ENCODE measurements at places on chromosomes 1 and 21.

DNA sequence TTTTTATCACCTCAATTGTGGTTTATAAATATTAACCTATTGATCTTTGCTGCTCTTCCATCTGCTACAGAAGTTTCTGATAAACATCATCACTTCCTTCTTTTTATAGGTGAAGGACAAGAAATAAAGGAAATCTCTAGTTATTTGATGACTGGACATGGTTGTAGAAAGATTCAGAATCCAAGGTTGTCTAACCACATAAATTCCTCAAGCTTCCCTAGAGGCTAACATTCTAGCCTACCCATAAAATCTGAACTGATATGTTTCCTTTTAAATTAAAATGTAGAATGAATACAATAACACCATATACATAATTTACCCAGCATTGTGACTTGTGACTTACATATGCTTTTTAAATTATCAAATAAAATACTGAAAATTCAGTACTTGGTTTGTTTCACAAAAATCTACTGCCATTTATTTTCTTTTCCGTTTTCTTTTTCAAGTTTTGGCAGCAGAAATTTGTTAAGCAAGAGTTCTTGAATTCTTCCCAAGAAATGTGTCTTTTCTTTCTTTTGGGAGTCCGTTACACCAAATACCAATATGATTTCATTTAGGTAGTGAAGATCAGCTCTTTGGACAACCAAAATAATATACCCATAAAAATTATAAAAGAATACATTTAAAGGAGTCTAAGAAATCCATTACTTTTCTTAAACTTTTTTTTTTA, 513.2 kb upstream of the ADGRL2 start:
- no peak for DNase-seq

DNA sequence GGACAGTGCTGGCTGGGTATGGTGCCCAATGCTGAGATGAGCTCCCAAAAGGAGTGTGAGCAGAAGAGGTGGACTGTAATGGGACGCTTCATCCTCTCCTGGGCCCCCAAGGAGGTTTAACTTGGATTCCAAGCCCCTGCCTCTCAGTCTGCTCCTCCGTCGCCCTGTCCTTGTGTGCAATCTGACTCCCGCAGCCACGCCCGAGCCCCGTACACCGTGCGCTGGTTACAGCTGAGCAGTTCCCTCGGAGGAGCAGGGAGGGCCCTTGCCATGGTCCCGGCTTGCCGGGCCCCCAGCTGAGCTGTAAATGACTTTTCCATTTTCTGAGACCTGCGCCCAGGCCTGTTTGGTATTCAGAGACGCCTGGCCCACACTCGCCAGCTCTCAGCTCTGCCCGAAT, 53.7 kb downstream of the PAX7 start:
- no peak for DNase-seq

- DNase-seq = no peak
Measured at GRCh38 chr1:243495442-243496186, 239.8 kb downstream of the SDCCAG8 start.

- no peak for DNase-seq
Measured at GRCh38 chr1:215118081-215118480, 35.5 kb downstream of the KCNK2 start.

GRCh38 chr1:204314893-204315658, 44.7 kb downstream of the PLEKHA6 start:
- no peak for DNase-seq

DNA sequence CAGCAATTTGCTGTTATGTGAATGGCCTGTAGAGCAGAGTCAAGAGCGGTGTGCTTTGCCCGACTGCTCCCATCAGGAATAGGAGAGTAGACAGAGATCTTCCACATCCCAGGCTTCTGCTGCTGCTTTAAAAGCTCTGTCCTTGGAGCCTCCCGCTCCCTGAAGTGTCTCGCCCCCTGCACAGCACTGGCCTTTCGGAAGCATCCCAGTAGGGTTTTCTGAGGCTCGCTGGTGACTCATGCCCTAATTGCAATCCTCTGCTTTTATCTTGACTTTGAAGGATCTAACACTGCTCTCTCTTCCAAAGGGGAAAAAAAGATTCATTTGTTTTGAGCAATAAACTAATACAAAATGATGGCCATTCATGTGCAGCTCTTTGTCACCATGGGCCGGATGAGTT, 13.3 kb upstream of the CD101 start:
- DNase-seq = no peak

DNA sequence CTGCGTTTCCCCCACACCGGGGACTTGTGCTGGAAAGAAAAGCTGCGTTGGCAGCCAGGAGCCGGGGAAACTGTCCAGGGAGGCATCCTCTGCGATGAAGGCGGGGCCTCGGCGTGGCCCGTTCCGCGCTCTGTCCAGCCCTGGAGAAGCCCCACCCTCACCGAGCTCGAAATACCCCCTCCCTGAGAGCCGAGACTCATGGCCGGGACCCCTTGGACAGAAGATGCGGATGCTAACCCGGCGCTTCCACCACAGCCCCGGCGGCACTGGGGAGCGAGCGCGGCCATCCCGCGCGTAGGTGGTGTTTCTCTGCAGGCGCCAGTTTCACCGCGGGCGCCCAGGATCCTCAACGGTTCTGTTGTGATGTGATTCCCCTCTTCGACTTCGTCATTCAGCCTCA, 31.6 kb downstream of the PDE9A start:
- no peak for DNase-seq

GRCh38 chr21:44487831-44488230, 32.5 kb downstream of the LRRC3 start:
- DNase-seq = no peak

DNA sequence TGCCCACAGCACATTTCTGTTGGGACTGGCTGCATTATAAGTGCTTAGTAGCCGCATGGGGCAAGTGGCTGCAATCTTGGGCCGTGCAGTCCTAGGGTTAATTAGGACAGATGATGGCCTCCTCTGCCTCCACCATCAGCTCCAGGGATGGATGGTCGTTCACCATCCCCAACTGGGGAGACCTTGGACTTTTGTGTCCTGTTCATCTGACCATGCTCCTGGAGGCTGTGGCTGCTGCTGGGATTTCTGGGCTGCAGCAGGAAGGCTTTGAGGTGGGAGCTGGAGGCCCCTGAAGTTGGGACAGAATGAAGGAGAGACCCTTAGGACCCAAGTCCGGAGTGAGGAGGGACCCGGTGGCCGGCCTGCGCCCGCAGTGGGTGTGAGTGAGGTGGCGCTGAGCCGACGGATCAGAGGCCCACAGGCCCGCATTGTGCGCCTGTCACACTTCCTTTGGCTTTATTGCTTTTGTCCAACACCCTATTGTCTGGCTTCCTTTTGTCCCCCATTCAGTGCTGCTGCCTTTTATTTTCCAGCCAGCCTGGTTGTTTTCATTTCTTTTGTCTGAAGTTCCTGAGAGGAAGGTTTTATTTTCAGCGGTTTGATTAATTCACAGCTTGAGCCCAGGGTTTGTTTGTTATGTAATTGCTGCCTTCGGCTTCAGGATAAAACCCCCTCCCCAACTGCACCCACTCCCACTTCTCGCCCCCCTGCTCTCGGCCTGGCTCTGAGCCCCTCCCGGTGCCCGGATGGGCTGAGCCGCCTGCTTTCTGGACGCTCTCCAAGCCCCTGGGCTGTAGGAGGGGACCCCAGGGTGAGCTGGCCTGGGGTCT, 35.6 kb downstream of the SOX13 start:
- no peak for DNase-seq

DNA sequence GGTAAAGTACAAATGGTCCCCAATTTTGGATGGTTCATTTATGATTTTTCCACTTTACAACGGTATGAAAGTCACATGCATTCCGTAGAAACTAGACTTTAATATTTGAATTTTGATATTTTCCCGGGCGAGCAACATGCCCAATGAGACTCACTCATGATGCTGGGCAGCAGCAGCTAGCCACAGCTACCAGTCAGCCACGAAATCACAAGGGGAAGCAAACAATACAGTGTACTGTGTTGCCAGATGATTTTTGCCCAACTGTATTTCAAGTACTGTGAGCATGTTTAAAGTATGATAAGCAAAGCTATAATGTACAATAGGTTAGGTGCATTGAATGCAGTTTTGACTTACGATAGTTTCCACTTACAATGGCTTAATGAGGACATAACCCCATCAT, 266.8 kb downstream of the VAV3 start:
- DNase-seq = no peak

DNA sequence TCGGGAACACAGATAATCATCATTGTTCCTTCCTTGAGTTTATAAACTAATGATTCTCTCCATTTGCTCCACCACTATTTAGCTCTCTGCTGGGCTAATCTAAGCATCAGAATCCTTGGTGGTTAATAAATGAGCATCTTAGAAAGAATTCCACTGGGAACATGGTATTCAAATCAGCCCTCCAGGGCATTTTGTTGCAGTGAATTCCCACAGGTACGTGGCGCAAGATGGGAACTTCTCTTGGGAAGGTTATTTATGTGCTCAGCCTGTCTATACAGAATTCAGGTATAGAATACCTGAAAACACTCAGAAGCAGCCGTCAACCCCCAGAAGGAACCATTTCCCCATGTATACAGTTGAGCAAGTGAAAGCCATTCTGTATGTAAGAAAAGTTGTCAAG, 131.5 kb downstream of the NTNG1 start:
- DNase-seq = no peak

DNA sequence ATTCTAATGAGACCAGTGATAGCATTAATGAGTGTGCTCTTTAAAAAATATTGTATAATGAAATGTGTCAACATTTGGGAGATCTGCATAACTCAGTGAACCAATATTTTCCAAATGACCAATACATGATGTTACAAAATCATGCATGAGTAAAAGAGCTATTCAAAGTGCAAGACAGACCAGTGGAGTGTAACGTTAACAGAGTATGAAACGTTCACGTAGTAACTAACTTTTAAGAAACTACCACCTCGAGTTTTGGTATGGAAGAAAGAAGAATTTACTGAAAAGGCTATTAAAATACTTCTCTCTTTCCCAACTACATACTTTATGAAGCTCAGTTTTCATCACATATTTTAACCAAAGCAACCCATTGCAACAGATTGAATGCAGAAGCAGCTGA, 9.6 kb upstream of the SLC6A9 start:
- no peak for DNase-seq

GRCh38 chr1:68370101-68370915, 79.4 kb downstream of the RPE65 start:
- no peak for DNase-seq

GRCh38 chr1:245961137-245961540, 545.9 kb downstream of the SMYD3 start:
- no peak for DNase-seq

DNA sequence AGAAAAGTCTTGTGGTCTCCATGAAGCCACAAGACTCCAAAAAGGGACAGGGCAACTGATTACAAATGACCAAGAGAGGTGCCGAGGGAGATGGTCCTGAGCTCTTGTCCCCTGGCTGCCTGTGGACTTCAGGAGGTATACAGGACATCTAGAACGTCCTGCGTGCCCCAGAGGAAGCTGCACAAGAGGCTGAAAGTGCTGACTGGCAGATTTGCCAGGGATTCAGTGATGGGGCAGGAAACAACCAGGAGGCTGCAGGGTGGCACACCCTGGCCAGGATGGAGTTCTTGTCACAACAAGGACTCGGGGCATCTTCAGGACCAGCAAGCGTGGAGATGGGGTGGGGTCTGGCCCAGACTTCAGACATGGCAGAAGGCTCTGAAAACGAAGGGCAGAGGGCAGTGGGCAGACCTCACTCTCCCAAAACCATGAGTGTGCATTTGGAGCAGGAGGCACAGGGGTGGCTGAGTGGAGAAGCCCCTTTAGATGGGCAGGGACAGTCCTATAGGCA, 13.4 kb upstream of the PKP1 start:
- no peak for DNase-seq

DNA sequence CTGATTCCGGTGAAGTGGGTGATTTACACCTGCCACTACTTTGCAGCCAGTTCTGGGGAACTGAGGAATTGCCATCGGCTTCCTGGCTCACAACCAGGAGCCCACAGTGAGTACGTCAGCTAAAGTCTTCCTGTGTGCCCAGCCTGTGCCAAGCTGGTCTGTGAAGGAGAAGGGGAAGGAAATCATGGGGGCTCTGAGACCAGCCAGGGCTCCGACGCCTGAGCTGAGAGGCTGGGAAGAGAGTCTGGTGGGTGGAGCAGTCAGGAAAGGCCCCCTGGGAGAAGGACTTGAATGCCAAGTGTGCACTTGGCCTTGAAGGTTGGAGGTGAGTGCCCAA, 1.2 kb downstream of the LURAP1 start:
- no peak for DNase-seq

DNA sequence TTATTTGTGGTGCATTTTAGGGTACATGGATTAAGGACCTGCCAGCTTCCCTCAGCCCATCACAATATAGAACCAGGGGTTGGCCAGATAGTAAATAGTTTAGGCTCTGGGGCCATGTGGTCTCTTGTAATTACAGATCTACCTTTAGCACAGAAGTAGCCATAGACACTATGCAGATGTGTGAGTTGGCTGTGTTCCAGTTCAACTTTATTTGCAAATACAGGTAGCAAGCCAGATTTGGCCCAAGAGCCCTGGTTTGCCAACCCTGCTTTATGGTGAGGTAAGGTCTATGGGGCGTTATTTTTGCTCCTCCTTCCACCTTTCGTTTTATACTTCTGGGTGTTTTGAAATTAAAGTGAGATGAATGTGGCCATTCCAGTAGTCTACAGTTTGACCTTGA, 48.7 kb downstream of the MRPS6 start:
- DNase-seq = no peak

- DNase-seq = peak; percentile 13
Measured at GRCh38 chr1:74502432-74502831, 10.0 kb downstream of the LRRC53 start.

DNA sequence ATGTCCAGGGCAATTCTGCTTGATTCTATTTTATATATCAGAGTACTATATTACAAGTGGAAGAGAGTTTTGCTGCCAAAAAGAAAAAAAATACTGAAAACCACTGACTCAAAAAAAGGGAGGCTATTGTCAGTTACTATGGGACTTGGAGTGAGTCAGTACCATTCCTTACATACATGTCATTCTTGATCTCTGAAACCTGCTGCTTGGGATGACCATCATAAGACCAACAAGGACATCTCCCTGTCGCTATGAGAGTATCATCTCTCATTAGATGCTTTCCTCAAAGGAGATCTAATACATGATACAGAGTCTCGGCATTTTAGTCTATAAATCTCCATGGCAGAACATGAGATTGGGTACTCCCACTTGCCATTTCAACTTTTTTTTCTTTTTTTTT, 11.8 kb upstream of the INPP5B start:
- DNase-seq = no peak

GRCh38 chr1:50421768-50422674, 1.2 kb downstream of the DMRTA2 start:
- DNase-seq = no peak

DNA sequence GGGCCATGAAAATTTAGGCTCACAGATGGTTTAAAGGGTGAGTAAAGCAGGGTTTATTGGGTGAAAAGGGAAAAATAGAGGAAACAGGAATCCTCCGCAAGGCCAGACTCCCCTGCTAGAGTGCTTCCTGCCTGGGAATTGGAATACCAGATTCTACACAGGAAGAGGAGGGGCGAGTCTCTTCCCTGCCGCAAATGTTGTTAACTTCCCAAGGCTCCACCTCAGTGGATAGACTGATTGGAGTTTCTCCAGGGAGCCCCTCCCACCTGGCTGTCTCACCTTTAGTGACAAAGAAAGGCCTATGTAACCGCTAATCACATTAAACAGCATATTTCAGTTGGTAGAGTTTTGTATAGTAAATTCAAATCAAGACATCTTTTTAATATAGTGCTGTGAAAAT, 1450.1 kb downstream of the KCNT2 start:
- DNase-seq = no peak

- no peak for DNase-seq
Measured at GRCh38 chr1:232463225-232463624, 166.7 kb downstream of the SIPA1L2 start.

All from KG1 (cell line).